ENCODE measurements at places on chromosomes 7 and 10.

- DNase-seq = no peak
These were observed 91.5 kb upstream of the EFCAB10 start for GRCh38 chr7:105672801-105673200.

- DNase-seq = no peak
These were observed 282.3 kb downstream of the HGF start for GRCh38 chr7:81487516-81487915.

GRCh38 chr7:12315049-12315448 is 88.6 kb downstream of the VWDE start:
- no peak for DNase-seq

DNA sequence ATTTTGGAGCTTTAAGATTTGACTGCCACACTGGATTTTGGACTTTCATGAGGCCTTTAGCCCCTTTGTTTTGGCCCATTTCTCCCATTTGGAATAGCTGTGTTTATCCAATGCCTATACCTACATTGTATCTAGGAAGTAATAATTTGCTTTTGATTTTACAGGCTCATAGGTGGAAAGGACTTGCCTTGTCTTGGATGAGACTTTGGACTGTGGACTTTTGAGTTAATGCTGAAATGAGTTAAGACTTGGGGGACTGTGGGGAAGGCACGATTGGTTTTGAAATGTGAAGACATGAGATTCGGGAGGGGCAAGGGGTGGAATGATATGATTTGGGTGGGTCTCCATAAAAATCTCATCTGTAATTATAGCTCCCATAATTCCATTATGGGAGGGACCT is 47.6 kb upstream of the PAPSS2 start:
- no peak for DNase-seq

GRCh38 chr10:114103284-114103683 is 59.6 kb downstream of the ADRB1 start:
- peak; percentile 43 for DNase-seq

DNA sequence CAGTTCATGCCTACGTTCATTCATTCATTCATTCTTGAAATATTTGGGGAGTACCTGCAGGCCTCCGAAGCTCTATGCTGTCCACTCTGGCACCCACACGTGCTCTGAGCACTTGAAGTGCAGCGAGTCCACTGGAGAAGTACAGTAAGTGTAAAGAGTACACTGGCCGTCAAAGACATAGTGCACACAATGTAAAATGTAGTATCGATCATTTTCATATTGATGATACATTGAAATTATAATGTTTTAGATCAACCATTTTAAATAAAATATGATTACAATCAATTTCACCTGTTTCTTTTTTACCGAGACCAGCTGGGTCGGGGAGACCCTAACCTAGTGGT is 37.0 kb upstream of the PURB start:
- no peak for DNase-seq

- DNase-seq = no peak
These were observed 25.7 kb downstream of the IKZF1 start for GRCh38 chr7:50330254-50330653.

DNA sequence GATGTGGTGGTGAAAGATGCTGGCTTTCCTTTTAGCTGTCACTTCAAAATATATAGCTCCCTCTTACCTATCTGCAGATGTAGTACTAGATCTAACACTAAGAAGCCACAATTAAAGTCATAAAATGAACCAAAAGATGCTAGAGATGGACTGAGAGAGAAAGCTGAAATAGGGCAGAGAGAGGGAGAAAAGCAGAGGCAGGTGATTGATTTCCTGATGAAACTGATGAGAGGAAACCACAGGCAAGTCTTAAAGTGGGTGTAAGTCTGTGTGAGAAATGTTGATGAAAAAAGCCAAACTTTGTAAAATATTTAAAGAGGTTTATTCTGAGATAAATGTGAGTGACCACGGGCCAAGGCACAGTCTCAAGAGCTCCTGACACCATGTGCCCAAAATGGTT is 194.3 kb upstream of the MBL2 start:
- DNase-seq = no peak

GRCh38 chr10:42951486-42952251 is 125.2 kb upstream of the RET start:
- DNase-seq = no peak

GRCh38 chr10:77281719-77282118 is 355.9 kb downstream of the KCNMA1 start:
- no peak for DNase-seq

- no peak for DNase-seq
These were observed 32.5 kb downstream of the NUB1 start for GRCh38 chr7:151374139-151374538.

DNA sequence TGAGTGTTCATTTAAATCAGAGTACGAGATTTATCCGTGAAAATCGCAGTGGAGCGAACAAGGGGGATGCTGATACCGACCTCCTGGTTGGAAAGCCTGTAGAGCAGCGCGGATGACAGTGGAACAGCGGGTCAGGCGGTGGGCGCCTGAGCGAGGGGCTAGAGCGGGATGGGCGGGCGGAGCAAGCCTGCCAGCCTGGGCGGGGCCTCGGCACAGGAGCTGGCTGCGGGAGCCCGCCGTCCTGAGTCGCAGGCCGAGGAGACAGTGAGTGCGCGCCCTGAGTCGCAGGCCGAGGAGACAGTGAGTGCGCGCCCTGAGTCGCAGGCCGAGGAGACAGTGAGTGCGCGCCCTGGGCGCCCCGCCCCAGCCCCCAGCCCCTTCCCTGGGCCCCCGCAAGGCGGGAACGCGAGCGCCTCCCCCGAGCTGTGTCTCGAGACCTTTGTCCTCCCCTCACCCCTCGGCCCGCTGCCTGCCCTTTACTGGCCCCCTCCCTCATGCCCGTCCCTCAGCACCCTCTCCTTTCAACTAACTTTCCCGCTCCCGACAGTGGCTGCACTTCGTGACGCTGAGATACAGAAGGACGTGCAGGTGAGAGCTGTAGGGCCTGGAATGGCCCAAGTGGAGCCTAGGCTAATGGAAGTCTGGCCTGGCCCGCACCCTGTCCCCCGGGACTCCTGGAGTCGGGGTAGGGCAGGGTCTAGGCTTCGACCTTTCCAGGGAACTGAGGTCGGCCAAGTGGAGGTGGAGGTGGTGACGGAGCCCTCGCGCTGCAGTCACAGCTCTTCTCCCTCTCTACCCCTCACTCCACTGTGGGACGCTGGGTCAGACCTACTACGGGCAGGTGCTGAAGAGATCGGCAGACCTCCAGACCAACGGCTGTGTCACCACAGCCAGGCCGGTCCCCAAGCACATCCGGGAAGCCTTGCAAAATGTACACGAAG is at the start of gene AS3MT:
AS3MT (plus strand) TSS at position 213 of the 941 bp plus-strand sequence; CDS start at position 336, 123 bp downstream.
- DNase-seq = no peak

GRCh38 chr10:79610601-79611191 is at the start of gene SFTPA1:
Gene SFTPA1, plus strand, starts transcription at chr10:79610939. Its CDS starts 887 bp downstream, at chr10:79611826.
- DNase-seq = no peak

DNA sequence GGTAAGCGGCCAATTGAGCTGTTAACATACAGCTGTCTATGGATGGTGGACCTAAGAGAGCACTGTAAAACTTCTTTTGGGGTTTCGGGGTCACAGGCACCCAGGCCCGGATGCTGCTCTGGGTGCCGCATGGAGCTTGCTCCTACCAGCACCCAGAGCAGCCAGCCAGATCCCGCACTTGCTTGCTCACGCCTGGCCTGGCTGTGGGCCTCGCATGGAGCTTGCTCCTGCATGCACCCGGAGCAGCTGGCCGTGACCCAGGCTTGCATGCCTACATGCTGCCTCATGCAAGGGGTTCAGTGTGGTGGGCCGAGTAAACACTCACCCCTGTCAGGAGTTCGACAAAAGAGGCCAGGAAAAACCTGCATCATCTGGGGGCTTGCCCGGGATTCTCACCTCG is 896.9 kb downstream of the SORCS1 start:
- no peak for DNase-seq

DNA sequence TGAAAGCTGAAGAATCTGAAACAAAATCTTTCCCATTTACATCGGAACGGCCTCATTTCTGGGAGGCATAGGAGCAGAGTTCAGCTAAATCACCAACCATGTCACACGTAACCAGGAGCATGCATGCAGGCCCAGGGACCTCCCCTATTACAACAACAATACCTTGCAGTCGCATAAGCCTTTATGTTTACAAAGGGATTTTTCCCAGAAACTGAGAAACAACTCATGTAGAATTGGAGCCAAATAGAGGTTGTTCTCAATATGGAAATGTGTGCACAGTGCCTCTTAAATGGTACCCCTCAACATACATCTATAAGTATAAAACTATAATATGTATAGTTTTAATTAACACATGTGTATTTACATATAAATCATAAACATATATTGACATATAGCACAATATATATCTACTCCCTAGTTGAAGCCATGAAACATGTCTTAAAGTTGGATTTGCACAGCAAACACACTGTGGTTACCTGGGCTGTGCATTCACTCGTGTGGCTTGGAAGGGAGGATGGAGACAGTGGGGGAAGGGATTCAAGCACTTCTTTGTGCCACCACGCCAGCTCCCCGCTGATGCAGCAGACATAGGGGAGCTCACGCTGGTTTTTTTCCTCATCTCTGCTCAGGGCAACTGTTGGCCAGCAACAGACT is 35.0 kb upstream of the DGKI start:
- no peak for DNase-seq

DNA sequence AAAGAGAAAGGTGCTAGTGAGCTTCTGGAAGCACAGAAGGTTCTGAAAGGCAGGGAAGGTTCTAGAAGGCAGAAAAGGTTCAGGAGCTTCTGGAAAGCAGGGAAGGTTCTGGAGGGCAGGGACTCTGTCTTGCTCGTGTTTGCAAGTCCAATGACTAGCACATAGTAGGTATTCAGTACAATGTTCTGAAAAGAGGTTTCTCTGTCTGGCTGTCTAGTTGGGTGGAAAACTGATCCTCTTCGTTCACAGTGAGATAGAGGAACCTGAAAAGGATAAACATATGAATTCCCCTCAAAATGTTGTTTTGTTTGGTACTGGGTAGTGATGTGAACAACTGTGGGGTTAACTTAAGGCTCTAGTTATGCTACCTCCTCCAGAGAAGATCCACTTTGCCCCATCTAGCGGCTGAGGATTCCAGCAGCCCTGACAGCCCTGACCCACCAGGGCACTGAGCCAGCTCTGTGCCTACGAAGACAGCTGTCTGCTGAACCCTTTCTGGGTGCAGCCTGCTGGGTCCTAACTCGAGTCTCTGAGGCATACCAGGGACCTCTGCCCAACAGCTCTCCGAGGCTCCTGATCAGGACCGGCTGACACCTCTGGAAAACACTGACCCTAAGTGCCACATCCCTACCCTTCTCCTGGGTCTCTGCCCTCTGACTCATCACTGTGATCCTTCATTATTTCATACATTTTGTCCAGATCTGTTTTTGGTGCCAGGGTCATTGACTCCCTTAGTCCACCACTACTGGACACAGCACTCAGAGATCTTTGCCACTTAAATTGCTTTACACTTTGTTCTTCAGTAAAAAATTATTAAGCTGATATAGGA is 15.4 kb downstream of the PTPRN2 start:
- DNase-seq = no peak

GRCh38 chr10:127989481-127990012 is 82.6 kb downstream of the PTPRE start:
- no peak for DNase-seq

DNA sequence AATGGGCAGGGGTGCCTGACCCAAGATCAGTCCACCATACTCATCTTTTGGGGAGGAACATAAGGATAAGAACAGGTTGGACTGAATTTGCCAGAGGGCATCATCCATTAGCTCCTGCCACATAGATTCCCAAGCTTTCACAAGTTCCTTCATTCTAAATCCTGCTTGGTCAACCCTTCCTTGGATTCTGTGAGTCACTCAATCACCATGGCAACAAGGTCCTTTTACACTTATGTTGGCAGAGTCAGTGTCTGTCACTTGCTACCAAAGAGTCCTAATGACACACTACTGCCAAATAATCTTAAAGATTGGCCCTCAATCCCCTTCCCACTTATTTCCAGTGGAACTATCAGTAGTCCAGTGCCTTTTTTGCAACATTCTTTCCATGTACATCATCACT is 5.0 kb upstream of the LGI1 start:
- DNase-seq = no peak

GRCh38 chr7:55303220-55303619 is 61.9 kb upstream of the LANCL2 start:
- DNase-seq = no peak

GRCh38 chr7:138435231-138435919 is 24.7 kb upstream of the TRIM24 start:
- no peak for DNase-seq

GRCh38 chr10:69048103-69048502 is 39.8 kb upstream of the SRGN start:
- DNase-seq = no peak

GRCh38 chr10:28984431-28984830 is 304.4 kb upstream of the LYZL1 start:
- DNase-seq = no peak

- DNase-seq = no peak
These were observed 13.4 kb downstream of the HNRNPF start for GRCh38 chr10:43395571-43396060.

- DNase-seq = no peak
These were observed 102.9 kb upstream of the FAM20C start for GRCh38 chr7:89232-90019.

All from CD4-positive, alpha-beta T cell treated with Interleukin-2 at 100 ng/mL for 4 hours (primary cell).